Activated CD8-positive, alpha-beta memory T cell treated with anti-CD3 and anti-CD28 coated beads for 1 hour (primary cell): ENCODE measurements at places on chromosomes 5 and 9.

DNA sequence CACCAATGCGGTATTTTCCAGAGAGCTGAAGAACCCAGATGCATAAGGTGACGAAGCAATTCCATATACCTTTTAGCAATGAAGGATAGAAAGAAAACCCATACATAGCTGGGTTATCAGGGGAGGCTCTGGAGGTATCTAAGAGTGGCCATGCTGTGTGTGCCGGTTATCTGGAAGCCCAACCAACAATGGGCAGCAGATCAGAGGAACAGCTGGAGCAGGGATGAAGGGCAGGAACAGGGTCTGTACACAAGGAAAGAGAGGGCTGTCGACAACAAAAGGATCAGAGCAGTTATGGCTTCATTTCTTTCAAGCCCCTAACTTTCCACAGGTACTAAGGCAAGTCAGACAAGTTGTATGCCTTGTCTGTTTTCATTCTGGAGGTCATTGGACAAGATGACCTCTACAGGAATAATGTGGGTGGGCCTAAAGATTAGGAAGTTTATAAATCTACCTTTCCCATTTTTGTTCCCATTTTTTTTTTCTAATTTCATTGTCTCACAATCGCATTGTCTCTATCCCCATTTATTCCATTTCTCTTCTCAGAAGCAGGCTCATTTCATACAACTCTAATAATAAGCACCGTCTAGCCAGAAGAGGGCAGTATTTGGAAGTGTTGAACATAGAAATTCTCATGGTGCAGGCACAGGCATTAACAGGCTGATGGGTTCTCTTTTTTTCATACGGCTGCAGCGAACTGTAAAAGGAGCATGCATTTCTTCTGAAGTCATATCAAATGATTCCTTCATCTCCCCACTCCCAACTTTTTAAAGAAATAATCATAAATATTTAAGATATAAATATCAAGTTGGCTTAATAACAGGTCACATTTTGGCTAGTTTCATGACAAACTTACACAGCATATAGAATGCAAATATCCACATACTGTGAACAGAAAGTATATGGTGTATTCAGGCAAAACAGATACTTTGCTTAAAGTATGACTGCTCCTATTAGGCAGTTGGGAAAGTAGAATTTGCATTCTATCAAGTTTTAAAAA is 63.5 kb downstream of the ZNF474 start:
- no peak for DNase-seq

- DNase-seq: no peak
Observed at GRCh38 chr9:98993570-98993945, 49.9 kb downstream of the COL15A1 start.

DNA sequence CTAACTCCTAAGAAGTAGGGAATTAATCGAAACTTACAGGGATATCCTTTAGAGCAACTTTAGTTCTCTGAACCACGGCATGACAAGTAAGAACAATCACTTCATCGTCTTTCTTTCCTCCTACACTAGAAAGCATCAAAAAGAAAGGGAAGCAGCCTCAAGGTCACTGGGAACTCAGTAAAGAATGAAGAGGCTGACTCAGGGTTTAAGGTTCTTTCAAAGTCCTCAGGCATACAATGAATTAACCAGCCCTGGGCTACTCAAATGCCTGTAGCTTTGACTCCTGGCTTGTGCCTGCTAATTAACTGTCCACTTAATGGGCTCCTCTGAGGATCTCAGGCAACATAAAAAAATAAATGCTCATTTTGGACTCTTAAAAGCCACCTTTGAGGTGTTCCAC is 102.0 kb downstream of the TRIM32 start:
- no peak for DNase-seq

DNA sequence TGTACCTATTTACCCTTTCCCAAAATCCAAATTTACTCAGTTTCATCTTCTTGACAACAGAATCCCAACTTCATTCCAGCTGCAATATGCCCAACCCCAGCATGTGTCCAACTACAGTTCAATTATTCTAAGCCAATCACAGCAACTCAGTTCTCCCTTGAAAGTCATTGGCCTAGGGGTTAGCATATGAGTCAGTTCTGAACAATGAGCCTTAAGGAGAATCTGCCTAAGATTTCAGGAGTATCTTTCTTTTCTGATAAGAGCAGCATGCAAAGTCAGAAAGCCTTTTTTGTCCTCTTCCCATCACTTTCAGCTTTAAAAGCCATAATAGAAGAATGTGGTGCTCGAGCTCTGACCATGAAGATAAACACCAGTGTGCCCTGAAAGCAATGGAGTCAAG is 44.4 kb upstream of the RASGRF2 start:
- DNase-seq: no peak

- DNase-seq: no peak
Observed at GRCh38 chr9:133558191-133559126, 24.0 kb downstream of the ADAMTSL2 start.

GRCh38 chr5:168364750-168365550 is 73.5 kb downstream of the WWC1 start:
- no peak for DNase-seq

DNA sequence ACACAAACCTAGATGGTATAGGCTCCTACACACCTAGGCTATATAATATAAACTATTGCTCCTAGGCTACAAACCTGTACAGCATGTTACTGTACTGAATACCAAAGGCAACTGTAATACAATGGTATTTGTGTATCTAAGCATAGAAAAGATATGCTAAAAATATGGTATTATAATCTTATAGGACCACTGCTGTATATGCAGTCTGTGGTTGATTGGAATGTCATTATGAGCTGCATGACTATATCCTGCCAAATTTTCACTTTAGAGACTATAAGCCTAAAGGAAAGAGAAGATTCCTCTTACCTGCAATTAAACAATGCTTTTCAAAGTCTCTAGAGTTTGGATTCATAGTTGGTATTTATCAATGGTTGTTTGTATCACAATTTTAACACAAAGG is 24.7 kb upstream of the ACOT12 start:
- DNase-seq: no peak

- no peak for DNase-seq
Observed at GRCh38 chr9:120677965-120678364, 36.3 kb downstream of the MEGF9 start.
